AML-193 (cell line): ENCODE measurements at places on chromosomes 2 and 18.

GRCh38 chr2:64220265-64220664 is 76.0 kb upstream of the PELI1 start:
- DNase-seq, result peak; percentile 57

DNA sequence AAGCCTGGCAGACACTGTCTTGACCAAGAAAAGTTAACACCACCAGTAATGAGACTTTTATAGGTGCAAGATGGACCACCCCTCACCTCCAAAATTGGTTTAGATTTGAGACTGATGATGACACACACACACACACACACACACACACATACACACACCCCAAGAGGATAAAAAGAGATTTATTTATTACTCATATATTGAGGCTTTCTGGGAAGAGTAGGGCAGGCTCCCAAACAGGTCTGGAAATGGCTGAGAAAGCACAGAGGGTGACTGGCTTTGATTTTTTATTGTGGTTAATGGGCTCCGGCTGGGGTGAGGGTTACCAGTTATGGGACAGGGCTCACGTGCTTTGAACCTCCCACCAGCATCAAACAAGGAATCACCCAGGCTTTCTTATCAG is 54.2 kb upstream of the ADAM23 start:
- no peak for DNase-seq

DNA sequence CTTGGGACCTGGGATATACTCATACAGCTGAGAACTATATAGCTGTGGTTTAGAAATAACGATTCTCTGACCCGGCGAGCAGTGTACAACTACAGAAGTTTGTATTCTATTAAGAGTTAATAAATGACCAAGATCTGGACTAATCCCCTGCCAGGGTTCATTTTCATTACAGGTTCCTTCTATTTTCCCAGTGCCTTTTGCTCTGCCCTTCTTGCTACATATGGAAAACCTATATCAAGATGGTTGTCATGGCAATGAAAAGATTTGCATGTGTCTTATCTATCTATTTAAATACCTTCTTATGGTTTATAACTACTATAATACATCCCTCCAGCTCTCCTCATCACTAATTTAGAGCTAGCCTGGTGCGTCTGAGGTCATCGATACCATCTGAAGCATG is 965.2 kb downstream of the BCL11A start:
- no peak for DNase-seq

DNA sequence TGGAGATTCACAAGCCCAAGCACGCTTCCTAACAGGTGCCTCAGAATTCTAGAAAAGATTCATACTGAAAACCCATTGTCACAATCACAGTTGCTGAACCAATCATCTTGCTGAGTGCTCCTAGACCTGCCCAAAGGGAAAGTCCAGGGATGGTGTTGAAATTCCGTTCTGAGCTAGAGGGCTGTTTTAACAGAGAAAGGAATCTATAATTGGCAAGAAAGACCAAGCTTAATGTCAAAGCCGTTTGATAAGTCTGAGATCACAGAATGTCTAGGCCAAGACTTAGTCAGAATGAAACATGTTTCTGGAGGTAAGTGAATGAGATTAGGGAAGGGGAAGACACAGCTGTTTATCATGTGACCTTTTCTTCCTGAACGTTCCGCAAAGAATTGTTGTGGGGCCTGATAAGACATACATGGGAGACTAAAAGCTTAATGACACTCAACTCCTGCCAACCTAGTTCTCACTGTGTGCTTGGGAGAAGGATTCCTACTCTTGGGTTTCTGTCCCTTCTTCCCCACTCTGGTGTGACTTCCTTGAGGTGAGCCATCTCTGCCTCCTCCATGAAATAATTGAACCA is 27.5 kb downstream of the PMAIP1 start:
- DNase-seq, result no peak

- DNase-seq, result no peak
Observed at GRCh38 chr2:106011380-106011779, 182.7 kb downstream of the UXS1 start.

- no peak for DNase-seq
Observed at GRCh38 chr2:105087273-105087672, 49.4 kb downstream of the MRPS9 start.

DNA sequence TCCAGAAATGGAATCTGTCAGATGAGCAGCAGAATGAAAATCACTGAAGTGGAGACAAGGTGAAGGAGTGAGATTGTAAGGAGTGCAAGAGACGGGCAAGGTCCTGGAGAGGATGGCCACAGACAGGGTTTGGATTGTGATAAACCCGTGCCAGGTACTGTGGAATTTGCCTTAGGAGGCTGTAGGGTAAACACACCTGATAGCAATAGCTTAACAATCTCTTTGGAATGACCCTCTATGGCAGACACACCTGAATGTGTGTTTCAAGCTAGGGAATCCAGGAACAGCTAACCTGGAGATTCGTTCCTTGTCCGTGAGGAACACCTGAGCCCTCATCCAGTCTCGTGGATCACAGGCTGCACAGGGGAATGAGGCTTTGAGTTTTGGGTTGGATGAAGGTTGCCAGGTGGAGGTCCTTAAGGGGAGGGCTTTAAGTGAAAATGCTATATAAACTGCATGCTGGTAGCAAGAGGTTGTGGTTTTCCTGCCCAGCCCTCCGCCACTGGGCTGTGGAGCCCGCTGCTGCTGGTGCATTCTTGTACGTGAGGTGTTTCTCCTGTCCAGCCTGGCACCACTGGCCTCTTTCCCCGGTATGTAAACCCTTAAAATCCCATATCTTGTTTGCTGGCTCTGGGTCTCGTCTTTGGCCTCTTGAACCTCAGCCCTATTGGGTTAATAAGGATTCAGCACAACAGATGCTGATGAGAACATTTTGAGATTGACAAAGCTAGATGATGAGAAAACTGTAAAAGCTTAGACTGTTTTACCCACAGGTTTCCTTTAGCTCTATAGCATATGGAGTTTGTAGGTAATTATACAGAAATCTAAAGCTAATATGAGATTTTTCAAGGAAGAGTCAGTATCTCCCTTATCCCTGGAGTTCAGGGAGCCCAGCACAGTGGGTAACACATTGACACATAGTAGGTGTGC is 117.9 kb downstream of the ARHGAP15 start:
- DNase-seq, result no peak

DNA sequence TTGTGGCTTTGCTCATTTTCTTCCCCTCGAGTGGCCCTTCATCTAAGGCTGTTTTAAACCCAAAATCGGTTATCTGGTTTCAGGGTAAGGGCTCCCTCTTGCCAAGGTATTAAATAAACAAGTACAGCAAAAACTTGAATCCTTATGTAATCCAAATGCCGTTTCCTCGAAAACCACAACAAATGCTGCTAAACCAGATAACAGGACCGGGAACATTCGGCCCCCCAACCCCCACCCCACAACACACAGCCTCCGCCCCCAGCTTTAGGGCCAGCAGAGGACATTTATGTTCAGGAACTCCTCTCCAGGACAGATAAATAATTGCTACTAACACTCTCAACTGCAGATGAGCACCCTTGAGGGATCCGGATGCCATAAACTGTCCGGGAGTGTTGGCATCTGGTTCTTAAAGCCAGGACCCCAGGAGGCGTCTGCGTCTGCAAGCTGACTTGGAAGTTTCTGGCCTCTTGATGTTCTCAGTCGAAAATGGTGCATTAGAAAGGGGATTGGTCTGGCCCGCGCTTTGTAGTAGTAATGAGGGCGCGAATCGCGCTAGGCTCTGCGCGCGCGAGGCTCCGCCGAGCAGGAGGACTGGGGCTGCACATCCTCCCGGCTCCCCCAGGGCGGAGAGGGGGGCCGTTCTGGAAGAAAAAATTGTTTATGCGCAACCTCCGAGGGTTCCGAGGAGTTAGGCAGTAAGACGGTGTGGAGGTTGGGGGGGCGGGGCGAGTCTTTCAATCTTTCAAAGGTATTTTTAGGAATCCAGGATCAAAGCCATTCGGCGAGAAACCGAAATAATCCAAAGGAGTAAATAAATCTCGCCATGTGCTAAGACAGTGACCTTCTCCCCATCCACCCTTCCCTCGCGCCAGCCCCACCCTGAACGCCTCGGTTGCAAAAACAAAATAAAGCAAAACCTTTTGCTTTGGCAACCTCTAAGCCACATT is 3.9 kb upstream of the ID2 start:
- DNase-seq, result no peak

- DNase-seq, result no peak
Observed at GRCh38 chr18:22283397-22283796, 114.0 kb downstream of the GATA6 start.

GRCh38 chr2:234286118-234286598 is 210.7 kb downstream of the ARL4C start:
- no peak for DNase-seq

- no peak for DNase-seq
Observed at GRCh38 chr2:203804070-203804469, 63.5 kb upstream of the CTLA4 start.

- DNase-seq, result no peak
Observed at GRCh38 chr2:191053256-191053655, 39.3 kb upstream of the STAT1 start.

- no peak for DNase-seq
Observed at GRCh38 chr2:88601286-88601685, 26.0 kb downstream of the EIF2AK3 start.

DNA sequence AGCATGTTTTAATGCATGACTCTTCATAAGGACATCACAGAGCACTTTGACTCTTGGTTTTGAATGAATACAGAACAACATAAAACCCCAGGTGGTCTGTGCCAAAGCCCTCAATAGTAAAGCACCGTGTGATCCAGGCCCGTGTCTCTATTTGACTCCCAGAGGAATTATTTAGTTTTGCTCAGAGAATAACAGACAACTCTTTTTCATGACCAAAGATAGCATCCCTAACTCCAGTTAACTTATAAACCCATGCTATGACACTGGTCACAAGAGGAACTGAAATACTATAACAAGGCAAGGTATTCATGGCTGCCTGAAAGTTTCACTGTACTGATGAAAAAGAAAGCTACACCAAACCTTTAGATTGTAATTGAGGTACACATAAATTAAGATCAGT is 128.4 kb downstream of the IKZF2 start:
- no peak for DNase-seq

DNA sequence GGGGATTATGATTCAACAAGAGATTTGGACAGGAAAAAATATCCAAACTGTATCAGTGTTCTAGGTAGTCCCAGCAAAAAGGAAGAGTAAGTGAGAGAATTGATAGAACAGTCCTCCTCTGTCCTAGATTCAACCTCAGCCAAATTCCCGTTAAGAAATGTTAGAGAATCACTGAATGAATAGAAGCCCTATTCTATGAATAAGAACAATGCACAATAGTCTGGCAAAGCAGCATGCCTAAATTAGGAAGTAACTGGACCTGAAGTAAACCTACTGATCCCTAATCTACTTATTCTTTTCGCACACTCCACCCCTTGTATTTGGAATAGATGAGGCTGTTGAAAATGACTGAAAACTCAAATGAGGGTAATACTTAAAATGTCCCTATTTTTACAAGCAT is 1665.5 kb downstream of the LRP1B start:
- DNase-seq, result no peak

DNA sequence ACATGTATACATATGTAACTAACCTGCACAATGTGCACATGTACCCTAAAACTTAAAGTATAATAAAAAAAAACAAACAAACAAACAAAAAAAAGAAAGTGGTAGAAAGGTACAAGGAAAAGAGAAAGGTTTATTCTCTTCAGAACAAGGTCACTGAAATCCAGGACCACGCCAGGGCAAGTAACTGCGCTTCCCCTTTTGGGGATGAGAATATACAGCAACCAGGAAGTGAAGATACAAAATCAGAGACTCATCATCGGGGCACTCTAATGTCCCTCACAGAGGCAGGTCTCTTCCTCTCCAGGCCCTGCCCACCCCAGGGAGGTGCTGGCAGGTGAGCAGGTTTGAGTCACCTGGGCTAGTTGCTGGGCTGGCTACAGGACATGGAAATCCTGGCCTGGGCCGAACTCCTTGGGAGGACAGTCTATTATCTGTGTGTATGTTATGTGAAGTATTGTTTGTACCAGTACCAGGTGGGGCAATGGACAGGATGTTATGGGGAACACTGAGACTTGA is 100.4 kb upstream of the GPR45 start:
- DNase-seq, result no peak

DNA sequence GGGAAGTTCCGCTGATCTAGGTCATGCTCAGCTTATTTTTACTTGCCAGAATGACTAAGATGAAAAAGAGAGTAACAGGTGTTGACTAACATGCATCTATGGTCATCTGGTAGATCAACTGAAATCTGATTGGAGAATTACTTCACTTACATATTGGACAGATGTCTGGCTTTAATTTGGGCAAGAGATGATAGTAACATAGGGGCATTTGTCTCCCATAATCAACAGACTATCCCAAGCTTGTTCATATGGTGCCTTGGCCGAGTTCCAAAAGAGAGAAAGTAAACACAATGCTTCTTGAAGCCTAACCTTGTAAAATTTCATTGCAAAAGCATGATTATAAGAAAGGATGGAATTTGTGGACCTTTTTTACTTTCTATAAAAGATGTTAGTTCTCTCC is 503.7 kb downstream of the ADCYAP1 start:
- DNase-seq, result no peak

GRCh38 chr2:213251618-213252017 is 32.6 kb upstream of the SPAG16 start:
- peak; percentile 47 for DNase-seq

- no peak for DNase-seq
Observed at GRCh38 chr2:181540421-181540820, 83.2 kb downstream of the ITGA4 start.

GRCh38 chr2:202165945-202166344 is 72.5 kb downstream of the SUMO1 start:
- no peak for DNase-seq

- DNase-seq, result peak; percentile 39
Observed at GRCh38 chr2:158457092-158457825, 507 bp downstream of the PKP4 start.

DNA sequence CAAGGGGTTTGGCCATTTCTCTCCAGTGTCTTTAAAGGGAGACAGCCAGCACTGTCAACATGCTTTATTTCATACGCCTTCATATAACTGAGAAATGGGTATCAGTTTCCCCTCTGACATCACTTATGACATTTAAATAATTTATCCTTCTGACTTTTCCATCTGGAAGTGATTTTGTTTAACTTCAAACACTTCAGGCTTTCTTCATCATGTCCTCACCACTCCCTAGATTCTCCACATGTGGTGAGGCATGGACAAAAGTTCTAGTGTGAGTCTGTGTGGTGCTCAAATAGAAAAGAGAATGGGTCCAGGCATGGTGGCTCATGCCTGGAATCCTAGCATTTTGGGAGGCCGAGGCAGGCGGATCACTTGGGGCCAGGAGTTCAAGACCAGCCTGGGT is 158.6 kb downstream of the TXNL1 start:
- DNase-seq, result no peak

DNA sequence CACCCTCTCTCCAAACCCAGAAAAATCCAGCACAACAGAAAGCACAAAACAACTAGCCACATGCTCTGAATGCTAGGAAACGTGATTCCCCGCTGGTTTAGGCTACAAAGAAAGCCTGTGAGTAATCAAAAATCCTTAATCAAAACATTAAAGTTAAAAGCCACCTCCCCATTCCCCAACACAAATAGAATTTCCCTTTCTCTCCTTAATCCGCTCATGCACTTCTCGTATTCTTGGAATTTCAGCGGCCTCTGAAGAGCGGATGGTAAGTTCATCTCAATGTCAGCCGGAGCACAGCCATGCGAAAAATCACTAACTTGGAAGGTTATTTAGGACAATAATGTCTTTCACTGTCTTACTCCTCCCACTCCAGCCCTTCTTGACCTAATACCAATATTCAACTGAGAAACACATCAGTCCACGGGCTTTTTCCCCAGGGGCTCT is 126.7 kb downstream of the OSBPL1A start:
- DNase-seq, result no peak

- DNase-seq, result peak; percentile 62
Observed at GRCh38 chr2:159226059-159226461, 60.4 kb downstream of the WDSUB1 start.

- peak; percentile 37 for DNase-seq
Observed at GRCh38 chr2:18117592-18117991, 239.1 kb downstream of the KCNS3 start.
